CD8-positive, alpha-beta memory T cell (primary cell): ENCODE measurements at places on chromosomes 6 and 20.

DNA sequence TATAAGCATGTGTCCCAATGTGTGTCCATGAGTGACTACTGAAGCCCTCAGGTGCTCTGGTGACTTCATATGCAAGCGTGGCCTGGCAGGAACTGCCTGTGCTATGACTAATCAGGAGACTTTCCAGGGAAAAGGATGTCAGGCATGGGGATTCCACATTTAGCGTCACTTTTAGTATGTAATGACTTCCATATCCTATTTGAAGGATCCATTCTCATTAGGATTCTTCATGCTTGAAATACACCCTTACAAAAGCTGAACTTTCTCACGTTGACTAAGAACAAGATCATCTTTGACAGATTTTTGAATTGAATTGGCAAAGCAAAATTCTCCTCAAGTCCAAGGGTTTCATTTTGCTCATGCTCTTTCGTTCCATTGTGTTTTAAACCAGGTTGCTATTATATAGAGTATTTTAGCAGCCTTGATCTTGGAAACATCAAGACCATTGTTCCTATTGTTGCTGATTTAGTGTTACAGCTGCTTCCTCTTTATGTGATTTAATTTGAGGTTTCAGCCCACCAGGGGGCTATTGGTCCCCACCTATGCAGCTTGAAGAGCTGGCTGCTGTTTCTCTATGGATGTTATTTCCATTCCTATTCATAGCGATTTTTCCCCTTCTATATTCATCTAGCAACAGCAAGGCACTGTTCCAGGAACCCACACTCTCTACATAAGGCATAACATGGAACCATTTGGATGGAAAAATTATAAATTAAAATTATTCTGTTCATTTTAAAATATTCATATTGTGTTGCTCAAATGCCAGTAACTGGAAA is 418.6 kb downstream of the CDKAL1 start:
- no peak for DNase-seq
- no peak overlapping the region for H3K4me3 ChIP-seq
- no peak overlapping the region for H3K27ac ChIP-seq
- H3K36me3 ChIP-seq, result peaks cover 3% of the 10 kb centered on the region

DNA sequence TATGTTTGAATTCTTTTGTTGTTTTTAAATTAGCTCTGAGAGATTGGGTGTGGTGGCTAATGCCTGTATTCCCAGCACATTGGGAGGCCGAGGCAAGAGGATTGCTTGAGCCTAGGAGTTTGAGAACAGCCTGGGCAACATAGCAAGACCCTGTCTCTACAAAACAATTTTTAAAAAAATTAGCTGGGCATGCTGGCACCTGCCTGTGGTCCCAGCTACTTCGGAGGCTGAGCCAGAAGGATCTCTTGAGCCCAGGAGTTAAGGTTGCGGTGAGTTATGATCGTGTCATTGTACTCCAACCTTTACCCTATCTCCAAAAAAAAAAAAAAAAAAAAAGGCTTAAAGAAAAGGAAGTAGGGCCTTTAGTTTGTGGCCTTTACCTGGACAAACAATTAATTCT is 22.9 kb downstream of the DHX35 start:
- H3K27ac ChIP-seq, result no peak overlapping the region
- no peak overlapping the region for H3K4me3 ChIP-seq
- H3K4me1 ChIP-seq, result no peaks in the 10 kb centered on the region
- H3K27me3 ChIP-seq, result no peaks in the 10 kb centered on the region
- DNase-seq, result no peak
- H3K36me3 ChIP-seq, result peaks cover 11% of the 10 kb centered on the region

GRCh38 chr20:45959956-45960630 is 11.9 kb downstream of the ZNF335 start:
- no peaks in the 10 kb centered on the region for H3K4me1 ChIP-seq
- no peak for DNase-seq
- peaks cover 62% of the 10 kb centered on the region for H3K36me3 ChIP-seq

- H3K4me3 ChIP-seq, result peak overlapping the region; percentile 51
- H3K36me3 ChIP-seq, result no peaks in the 10 kb centered on the region
- no peaks in the 10 kb centered on the region for H3K27me3 ChIP-seq
- H3K4me1 ChIP-seq, result peaks cover 18% of the 10 kb centered on the region
- H3K27ac ChIP-seq, result peak overlapping the region; percentile 82
Measured at GRCh38 chr6:26104457-26105108, 17.4 kb downstream of the HFE start.

DNA sequence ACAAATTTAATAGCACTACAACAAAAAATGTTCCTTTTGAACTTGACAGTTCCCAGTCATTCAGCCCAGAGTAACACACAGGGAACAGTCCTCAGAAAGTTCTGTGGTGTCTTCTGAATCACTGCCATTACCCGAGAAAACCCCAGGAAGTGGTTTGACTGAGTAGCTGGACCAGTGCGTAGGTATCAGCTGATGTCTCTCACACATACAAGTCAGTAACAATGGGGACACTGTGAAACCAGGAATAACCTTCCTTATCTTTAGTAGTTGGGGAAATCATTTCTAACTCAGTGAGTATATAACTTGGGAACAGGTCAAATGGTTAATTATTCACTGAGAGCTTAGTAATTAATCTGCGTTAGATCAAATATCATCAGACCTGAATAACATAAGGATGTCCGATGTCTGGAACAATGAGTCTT is 73.1 kb downstream of the HIVEP2 start:
- DNase-seq, result peak; percentile 65
- H3K36me3 ChIP-seq, result no peaks in the 10 kb centered on the region
- no peaks in the 10 kb centered on the region for H3K27me3 ChIP-seq

DNA sequence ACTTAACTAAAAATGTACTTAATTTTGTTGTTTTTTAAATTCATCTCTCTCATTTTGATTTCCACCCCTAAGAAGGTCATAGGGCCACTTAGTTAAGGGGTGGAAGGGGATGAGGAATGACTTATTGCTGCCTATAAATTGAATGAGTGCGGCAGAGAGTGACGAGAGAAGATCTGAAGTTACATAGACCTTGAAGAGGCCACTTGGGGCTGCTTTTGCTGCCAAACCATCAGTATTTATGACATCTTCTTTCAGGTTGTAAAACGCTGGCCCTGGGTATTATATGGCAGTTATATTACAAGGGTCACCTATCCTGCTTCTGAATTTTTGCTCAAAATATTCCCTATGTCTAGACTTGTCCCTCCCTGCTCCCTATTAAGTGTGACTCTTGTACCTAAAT is 119.6 kb upstream of the RIMS1 start:
- no peak for DNase-seq
- H3K27ac ChIP-seq, result no peak overlapping the region
- no peaks in the 10 kb centered on the region for H3K4me1 ChIP-seq
- no peaks in the 10 kb centered on the region for H3K27me3 ChIP-seq
- H3K36me3 ChIP-seq, result no peaks in the 10 kb centered on the region
- H3K4me3 ChIP-seq, result no peak overlapping the region

GRCh38 chr6:13465734-13466133 is 21.7 kb downstream of the GFOD1 start:
- no peaks in the 10 kb centered on the region for H3K36me3 ChIP-seq
- no peak overlapping the region for H3K27ac ChIP-seq

DNA sequence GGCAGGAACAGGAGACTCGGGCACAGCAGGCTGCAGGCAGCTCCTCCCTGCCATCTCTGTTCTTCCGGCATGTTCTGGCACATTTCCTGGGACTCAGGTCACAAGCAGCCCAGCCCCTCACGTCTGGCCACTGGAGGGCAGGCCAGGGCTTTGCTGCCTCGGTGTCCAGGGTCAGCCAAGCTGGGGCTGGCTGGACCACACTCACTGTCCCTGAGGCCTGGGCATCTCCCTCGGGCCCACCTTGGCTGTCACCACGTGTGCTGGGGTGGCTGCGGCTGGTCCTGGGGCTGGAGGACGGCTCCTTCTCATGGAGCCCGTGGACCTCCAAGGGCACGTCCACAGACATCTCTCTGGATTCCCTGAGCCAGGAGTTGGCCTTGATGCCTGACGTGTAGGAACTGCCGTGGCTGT is 18.5 kb downstream of the FRMD1 start:
- no peak for DNase-seq
- no peak overlapping the region for H3K4me3 ChIP-seq
- no peak overlapping the region for H3K27ac ChIP-seq
- no peaks in the 10 kb centered on the region for H3K4me1 ChIP-seq

GRCh38 chr6:29995340-29995777 is 53.0 kb downstream of the HLA-A start:
- H3K36me3 ChIP-seq, result no peaks in the 10 kb centered on the region
- H3K4me1 ChIP-seq, result no peaks in the 10 kb centered on the region
- H3K27me3 ChIP-seq, result no peaks in the 10 kb centered on the region

DNA sequence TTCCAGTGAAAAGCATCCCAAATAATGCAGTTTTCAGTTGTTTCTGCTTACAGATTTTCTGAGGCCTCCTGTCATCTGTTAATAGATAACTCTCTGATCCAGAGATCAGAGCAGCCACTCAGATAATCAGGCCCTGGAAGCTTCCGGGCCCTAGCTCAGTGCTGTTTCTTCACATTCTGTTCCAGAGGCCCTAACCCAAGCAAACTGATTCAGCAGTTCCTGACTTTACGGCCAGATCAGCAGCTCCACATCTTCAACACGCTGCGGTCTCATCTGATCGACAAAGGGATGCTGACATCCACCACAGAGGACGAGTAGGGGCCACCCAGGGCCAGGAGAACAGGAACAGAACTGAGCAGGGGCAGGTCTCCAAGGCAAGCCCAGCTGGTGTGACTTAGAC is 63.1 kb downstream of the CDS2 start:
- DNase-seq, result no peak
- H3K4me1 ChIP-seq, result no peaks in the 10 kb centered on the region
- peaks cover 31% of the 10 kb centered on the region for H3K36me3 ChIP-seq
- no peaks in the 10 kb centered on the region for H3K27me3 ChIP-seq
- H3K27ac ChIP-seq, result no peak overlapping the region

DNA sequence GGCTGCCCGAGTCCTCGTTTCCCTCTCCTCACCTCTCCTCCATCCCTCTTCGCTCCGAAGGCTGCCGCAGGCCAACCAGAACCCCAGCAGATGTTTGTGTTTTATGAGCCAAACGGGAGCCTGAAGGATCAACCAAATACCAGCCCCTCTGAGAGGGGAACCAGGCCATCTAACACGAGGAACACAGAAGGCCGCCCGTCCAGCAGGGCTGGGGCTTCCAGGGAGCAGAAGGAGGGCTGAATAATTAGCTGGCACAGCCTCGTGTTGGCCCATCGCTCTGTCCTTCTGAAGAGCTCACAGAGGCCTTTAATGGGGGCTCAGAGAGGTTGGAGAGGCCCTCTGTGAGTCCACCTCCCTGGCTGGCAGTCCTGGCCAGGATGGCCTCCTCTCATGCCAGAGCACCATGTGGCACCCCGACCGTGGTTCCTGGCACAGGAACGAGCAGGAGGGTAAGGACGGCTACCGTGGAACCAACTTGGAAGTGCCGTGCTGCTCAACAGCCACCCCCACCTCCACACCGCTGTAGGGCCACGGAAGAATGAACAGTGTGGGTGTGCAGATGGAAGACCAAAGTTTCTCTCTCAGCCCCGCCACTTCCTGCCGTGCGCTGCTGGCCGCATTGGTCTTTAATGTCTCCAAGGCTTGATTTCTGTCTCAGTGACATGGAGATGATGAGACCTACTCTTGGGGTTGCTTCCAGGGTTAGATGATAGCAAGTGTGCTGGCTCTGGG is 155.2 kb downstream of the SCML4 start:
- H3K27ac ChIP-seq, result no peak overlapping the region
- H3K36me3 ChIP-seq, result no peaks in the 10 kb centered on the region
- H3K4me3 ChIP-seq, result no peak overlapping the region
- DNase-seq, result peak; percentile 49

- DNase-seq, result no peak
- H3K27ac ChIP-seq, result no peak overlapping the region
- H3K27me3 ChIP-seq, result no peaks in the 10 kb centered on the region
- H3K36me3 ChIP-seq, result no peaks in the 10 kb centered on the region
- no peaks in the 10 kb centered on the region for H3K4me1 ChIP-seq
Measured at GRCh38 chr20:48038713-48039112, 253.4 kb upstream of the SULF2 start.

GRCh38 chr20:40156600-40157317 is 532.3 kb downstream of the MAFB start:
- H3K36me3 ChIP-seq, result no peaks in the 10 kb centered on the region
- no peak overlapping the region for H3K27ac ChIP-seq
- H3K27me3 ChIP-seq, result no peaks in the 10 kb centered on the region
- DNase-seq, result no peak
- H3K4me1 ChIP-seq, result no peaks in the 10 kb centered on the region

DNA sequence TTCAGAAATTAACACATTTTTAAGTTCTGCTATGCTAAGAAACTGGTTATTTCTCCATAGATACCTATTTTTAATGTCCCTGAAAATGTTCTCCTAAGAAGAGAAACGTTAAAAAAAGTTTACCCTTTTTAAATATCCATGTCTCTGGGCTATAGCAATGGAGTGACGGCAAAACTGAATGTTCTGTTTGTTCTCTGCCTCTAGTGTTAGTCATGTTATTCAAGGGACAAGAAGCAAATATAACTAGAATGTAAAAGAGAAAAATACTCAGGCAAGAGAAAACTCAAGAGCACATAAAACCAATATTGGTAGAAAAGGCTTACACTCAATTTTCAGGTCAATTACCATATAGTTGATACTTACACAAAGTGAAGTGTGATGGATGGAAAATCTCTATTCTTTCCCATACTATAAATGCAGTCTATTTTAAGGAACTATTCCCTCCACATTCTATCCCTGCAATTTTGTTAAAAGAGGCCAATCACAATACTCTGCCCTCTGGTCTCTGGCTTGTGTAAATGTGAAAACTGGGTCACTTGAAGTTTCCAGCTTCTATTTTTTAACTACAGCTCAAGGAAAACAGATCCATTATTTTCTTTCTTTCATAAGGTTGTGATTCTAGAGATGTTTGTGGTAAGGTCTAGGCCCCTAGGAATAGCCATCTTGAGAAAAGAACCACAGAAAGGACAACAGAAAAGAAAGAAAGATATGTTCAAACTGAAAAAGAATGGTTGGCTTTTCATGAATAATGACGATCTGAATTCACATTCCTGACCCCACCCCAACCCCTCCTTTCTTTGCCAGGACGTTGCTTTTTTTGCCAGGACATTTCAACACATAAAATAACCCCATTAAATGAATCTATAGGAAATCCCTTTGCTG is 200.3 kb upstream of the FAM83B start:
- H3K36me3 ChIP-seq, result no peaks in the 10 kb centered on the region
- no peak overlapping the region for H3K27ac ChIP-seq
- no peak for DNase-seq
- H3K27me3 ChIP-seq, result no peaks in the 10 kb centered on the region

GRCh38 chr20:23586735-23587525 is 18.6 kb upstream of the CST9L start:
- DNase-seq, result no peak
- no peaks in the 10 kb centered on the region for H3K36me3 ChIP-seq
- no peak overlapping the region for H3K4me3 ChIP-seq

DNA sequence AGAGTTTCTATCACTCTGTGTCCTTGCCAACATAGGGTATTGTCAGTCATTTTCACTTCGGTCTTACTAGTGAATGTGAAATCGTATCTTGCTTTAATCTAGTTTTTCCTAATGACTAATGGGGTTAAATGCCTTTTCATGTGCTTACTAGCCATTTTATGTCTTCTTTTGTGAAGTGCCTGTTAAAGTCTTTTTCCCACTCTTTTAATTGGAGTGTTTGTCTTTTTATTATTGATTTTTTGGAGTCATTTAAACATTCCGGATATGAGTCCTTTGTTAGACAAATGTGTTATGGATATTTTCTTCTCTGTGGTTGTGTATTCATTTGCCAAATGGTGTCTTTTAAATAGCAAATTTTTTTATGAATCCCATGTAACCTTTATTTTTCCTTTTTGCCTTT is 194.6 kb downstream of the CDH26 start:
- no peaks in the 10 kb centered on the region for H3K27me3 ChIP-seq
- no peaks in the 10 kb centered on the region for H3K4me1 ChIP-seq
- no peak overlapping the region for H3K4me3 ChIP-seq
- no peak for DNase-seq
- H3K27ac ChIP-seq, result no peak overlapping the region

GRCh38 chr6:140011537-140011936 is 637.1 kb upstream of the CITED2 start:
- H3K4me1 ChIP-seq, result no peaks in the 10 kb centered on the region
- no peaks in the 10 kb centered on the region for H3K27me3 ChIP-seq
- H3K36me3 ChIP-seq, result no peaks in the 10 kb centered on the region
- H3K4me3 ChIP-seq, result no peak overlapping the region
- DNase-seq, result no peak
- no peak overlapping the region for H3K27ac ChIP-seq
